ENCODE measurements at places on chromosomes 16 and 17.
A peak's percentile ranks its signal among the peaks of the same experiment; 100 is the strongest.

- no peak for DNase-seq
Observed at GRCh38 chr17:79916991-79917901, 78.0 kb upstream of the CBX4 start.

- DNase-seq: peak; percentile 38
Observed at GRCh38 chr17:74454197-74455024, 12.0 kb upstream of the CD300A start.

GRCh38 chr16:78102865-78103264 lies 3.4 kb downstream of the WWOX start:
- no peak for DNase-seq

DNA sequence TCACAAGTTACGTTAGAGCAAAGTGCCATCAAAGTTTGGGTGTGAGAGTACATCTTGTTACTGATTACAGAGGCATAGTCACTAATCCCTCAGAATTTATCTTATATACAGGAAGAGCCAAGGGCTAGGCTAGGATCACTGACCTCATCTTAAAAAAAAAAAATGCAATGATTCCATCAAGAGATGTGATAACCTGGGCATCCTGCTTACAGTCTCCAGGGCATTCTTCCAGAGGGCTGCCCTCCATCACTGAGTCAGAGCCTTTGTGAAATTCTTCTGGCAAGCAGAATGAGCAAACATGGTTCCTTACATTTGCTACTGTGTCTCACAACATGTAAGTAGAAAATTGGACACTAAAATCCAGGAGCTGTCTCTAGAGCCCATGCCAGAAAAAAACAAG lies 410.6 kb downstream of the ZFHX3 start:
- DNase-seq: no peak

- no peak for DNase-seq
Observed at GRCh38 chr16:67400901-67401300, 7.6 kb upstream of the TPPP3 start.

DNA sequence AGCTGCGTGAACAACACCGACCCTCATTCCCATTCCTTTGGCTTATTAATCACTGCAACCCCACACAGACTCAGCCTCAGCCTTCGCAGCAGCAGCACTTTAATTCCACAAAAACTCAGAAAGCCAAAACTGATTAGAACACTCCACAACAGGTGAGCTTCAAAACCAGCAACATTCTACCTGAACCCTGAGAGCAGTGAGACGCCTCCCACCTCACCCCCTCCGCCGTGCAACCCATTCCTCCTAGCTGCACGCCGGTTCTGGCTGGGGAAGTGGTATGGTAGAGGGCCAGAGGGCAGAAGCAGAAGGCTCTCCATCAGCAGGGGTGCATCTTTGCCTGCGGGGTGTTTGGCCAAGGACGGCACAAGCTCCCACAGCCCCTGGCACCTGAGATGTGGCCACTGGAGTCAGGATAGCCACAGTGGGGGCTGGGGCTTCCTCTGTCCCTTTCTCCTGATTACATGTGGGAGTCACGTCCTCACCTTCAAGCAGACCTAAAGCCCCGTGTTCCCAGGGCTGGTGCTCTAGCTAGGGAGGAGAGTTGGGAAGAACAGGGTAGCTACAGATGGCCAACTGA lies 1.6 kb downstream of the BORCS6 start:
- no peak for DNase-seq

DNA sequence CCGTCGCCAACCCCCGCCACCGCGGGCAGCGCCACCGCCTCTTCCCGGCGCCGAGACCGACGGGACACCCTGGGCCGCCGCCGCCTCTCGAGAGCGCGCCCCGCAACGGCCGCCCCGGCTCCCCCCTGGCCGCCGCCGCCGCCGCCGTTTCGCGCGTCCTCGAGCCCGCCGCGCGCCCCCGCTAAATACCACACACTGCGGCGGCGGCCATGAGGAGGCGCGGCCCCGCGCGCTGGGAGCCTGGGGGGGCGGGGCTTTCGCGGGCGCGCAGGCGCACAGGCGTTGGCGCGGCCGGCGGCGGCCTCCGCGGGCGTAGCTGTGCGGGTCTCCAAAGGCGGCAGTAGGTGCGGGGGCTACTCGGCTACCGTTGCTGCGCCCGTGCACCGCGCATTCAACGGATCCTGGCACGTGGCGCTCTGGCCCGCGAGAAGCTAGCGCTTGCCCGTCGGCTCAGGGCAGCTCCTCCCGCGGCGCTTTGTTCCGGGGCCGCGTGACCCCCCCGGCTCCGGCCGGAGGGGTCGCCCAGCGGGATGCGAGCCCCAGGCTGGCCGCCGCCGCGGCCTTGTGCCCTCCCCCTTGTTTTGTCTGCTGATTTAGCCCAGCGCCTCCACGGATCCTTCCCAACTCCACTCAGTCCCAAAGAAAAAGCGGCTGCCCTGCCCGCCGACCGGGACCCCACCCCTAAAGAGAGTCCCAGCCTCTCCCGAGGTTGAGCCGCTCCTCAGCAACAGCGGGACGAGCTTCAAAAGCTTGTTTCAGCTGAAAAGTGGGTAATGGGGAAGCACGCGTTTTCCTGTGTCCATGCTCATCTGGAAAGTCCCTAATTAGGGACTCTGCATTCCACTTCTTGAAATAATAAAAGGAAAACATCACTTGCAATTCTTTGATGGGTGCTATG lies at the start of gene SIAH1:
TSS of gene SIAH1 (minus strand) at position 161 of the 898 bp plus-strand sequence. CDS start 22,985 bp downstream, outside the sequence.
- DNase-seq: peak; percentile 95

- DNase-seq: no peak
Observed at GRCh38 chr17:59804901-59805465, 87.8 kb downstream of the TUBD1 start.

DNA sequence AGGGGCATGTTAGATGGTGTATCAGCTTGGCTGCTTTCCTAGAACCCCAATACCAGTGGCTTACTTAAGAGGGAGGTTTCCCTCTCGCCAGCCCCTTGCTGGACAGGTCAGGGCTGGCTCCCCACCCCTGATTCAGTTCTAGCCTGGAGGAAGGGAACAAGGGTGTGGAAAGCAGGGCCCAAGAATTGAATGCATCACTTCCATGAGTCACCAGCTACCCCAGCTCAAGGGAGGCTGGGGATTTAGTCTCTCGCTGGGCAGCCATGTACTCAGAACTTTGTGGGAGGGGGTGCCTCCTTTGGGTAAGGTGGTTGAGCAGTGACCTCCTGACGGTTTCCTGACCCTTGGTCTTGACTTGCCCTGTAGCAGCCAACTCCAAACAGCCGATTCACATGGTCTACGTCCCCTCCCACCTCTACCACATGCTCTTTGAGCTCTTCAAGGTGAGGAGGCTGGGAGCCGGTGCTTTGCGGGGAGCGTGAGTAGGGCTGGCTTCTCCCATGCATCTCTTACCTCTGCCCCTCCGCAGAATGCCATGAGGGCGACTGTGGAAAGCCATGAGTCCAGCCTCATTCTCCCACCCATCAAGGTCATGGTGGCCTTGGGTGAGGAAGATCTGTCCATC lies 12.8 kb downstream of the PDK2 start:
- DNase-seq: no peak

DNA sequence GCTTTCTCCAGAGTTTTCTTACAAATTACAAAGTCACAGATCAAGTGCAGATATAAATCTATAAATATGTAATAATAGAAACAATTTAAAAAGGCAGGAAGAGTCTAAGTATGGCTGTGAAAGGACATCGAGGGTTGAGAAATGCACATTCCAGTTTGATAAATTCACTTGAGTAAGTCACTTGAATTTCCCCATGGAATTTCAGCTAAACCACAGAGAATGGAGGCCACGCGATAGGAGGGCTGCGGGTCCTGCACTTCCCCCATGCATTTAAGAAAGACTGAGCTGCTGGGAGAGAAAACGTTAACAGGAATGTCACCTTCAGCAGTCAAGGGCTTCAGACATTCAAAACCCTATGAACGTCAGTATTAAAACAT lies 6.1 kb upstream of the MXRA7 start:
- no peak for DNase-seq

DNA sequence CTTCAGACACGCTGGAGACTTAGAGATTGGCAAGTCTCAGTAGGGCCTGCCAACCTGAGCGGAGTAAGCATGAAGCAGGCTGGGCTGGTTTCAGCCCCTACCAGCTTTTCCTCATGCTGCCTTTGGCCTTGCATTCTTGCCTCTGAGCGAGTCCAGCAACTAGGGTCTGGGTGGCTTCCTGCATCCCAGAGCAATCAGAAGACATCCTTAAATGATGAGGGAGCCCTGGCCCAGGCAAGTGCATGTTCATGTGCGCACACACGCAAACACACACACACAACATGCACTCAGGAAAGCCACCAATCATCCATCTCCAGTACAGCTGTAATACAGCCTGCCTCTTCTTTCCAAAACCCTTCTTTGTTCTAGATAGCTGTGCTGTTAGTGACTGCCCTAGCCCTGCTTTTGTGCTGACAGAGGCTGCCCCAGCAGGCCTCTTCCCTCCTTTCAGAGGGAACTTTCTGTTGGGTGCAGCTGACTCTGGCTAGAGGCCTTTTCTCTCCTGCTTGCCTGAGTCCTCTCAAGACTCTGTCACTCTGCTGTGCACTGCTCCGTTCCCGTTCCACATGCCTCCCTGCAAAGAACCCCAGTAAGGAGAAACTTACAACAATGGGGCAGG lies 30.7 kb upstream of the TBX2 start:
- peak; percentile 60 for DNase-seq

DNA sequence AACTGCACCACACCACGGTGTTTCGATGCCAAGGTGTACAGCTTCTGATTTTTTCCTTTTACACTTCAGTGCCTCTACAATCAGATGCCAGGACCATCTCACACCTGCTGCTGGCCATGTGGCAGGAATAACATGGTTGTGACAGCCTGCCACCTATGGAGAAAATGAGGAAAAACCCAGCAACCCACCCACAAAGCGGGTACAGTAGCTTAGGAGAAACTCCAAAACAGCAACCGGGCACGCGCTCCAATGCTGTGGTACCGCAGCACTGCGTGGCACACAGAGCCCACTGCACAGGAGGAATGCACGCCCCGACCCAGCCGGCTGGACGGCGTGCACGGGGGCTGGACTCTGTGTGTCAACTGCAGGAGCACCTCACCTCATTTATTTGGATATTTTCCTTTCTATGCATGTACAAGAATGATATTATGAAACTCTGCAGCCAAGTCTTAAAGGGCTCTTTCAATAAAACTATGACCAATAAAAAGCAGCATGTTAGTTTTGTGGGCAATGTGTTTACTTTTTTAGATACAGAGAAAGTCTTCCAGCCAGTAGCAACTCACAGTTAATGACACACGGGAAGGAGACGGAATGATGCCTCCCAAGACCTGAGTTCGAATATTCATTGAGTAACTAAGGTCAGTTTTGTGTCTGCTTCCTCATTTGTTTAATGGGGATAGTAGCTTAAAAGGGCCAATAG lies 45.9 kb downstream of the MAP1LC3B start:
- DNase-seq: no peak

DNA sequence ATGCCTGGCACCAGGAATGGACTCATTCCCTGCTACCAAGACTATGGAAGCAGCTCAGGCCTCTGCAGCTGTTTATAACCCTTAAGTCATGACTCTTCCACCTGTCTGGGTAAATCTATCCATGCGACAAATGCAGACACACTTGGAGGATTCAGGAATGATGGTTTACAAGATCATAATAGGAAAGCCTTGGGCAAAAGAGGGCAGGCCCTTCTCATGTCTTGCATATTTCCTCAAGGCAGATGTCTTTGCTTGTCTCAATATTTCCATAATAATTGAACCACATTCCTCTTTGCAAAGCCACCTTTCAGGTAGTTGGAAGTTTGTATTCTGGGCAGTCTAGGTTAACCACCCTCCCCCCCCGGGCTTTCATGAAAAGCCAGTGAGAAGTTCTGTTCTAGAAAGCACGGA lies 884 bp upstream of the JPT1 start:
- peak; percentile 30 for DNase-seq
